ENCODE measurements at places on chromosomes 7 and 10.
A peak's percentile ranks its signal among the peaks of the same experiment; 100 is the strongest.

- DNase-seq, result no peak
These were observed 522 bp downstream of the CCL24 start for GRCh38 chr7:75813084-75813483.

DNA sequence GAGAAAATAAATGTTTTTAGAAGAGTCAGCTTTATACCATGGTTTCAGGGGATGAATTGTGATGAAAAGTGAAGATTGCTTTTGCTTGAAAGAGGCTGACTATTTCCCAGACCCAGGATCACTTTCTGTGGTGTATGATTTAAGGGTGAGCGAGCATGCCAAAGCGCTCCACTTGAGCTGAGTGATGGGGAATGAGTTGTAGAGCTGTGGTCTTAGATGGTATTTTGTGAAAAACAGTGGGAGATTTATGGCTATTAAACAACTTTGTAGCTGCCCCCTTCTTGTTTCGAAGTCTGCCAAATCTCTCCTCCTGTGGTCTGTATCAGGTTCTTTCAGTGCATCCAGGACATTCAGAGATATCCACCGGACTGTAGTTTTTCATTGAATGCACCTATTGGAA, 888.2 kb downstream of the LRMDA start:
- no peak for DNase-seq

- DNase-seq, result peak; percentile 3
These were observed 1053.2 kb downstream of the REEP3 start for GRCh38 chr10:64574371-64574770.

- no peak for DNase-seq
These were observed 140.7 kb downstream of the PAXIP1 start for GRCh38 chr7:154862153-154862791.

DNA sequence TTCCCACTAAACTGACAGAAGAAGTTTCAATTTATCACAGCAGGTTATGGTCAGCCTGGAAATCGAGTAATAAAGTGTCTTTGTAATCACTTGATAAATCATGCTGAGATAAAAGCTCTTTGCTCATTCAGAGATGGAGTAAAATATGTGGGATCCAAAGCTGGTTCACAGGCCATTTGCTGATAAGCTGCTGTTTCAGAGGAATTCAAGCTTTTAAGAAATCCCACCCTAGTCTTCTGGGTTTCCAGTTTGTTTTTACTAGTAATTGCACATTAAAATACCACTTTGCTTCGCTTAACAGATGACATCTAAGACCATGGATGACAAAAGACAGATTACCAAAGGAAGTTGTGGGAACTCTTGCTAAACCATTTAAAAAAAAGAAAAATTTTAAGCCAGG, 37.4 kb upstream of the CDK6 start:
- DNase-seq, result no peak

DNA sequence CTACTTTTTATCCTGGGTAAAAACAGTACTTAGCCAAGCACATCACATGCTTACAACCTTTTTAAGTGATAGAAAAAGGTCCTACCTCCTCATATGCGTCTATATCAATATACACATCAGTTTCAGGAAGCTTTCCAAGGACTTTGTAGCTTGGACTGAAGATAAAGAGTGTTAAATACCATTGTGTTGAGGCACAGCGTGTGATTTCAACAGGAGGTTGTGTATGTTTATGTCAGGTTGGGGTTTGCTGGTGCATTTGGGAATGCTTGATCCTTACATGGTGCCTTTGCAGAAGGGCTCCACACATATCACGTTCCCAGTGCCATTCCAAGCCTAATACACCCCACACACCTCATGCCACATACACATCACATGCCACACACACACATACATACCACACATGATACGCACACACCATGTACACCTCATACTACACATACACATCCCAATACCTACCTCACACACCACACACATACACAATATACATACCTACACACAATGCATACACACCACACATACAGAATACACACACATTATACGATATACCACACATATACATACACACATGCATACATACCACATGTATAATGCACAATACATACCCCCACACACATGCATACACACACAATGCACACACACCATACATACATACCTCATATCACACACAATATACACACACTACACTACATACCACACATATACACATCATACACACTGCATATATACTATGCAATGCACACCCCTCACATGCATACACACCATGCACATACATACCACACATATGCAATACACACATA, 33.1 kb downstream of the PSMC2 start:
- DNase-seq, result no peak

DNA sequence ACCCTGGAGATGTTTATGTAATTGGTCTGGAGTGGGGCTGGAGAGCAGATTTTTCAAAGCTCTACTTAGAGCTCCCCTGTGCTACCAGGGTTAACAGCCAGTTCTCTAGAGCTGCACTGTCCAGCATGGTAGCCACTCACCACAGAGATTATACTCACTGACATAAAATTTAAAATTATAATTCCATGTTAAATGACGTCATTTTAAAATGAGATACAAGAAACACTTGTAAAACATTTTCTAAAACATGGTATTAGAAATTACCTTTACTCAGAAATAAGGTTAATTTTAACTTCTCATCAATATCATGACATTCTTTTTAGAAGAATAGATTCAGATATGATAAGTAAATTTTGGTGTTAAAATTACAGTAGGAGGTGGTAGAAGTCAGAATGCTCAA, 306.2 kb upstream of the LRRN3 start:
- DNase-seq, result no peak

DNA sequence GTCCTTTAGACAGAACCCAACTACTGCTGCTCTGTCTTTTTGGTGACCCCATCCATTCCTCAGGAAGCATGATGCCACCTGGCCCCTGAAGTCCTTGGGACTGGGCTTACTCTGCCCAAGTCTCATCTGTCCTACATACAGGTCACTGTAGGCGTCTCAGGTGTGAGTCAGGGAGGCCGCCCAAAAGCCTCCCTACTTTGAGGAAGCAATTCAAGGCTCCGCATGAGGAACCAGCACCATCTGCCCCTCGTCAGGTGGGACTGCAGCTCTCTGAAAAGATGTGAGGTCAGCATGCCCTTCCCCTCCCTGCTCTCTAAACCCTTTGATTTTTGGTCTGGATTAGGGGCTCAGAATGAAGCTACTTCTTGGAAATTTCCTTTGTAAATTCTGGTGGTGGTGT, 354.8 kb downstream of the CXCL12 start:
- no peak for DNase-seq

DNA sequence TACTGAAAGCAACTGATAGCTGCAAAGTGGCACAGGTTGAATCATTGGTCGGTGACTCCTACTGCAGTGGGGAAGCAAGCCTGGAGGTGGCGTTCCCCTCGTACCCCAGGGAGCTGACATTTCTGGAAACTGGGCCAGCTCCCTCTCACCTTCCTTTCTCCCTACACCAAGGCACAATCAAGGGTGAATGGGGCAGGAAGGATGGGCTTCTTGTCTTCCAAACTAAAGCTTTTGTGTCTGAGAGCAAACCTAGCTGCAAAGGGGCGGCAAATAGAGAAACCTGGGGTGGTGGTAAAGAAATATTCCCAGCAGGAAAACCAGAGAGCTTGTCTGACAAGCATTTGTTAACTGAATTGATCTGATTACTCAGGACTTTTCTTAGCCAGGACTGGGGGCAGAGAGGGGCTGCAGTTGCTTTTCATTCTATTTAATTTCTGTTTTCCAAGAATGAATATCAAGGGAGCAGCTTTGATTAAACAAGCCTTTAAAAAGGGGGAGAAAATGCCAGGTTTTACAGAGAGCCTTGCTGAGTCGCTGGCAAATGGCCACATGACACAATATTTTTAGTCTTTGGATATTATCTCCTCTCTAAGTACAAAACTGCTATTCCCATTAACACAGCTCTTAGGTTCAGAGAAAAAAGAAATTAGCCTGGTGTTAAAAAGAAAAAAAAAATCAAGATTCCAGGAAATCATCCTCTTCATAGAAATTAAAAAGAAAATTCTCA, 27.8 kb downstream of the CDHR3 start:
- peak; percentile 72 for DNase-seq

DNA sequence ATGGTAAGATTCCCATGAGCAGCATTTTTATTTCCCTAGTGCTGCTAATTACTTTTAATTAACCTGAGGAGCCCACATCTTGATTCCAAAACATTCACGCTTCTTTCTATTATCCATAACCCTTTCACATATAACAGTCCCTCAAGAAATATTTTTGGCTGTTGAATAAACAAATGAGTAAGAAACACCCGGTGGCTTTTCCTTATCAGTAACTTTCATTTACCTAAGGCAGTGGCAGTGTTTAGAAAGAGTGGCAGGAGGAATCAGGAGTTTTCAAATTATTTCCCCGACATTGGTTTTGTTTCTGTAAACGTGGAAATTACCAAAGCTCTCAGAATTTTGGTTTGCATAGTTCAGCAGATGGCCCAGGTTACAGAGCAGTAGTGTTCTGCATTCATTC, 1015.6 kb upstream of the LRRTM3 start:
- no peak for DNase-seq

- DNase-seq, result peak; percentile 45
These were observed 752 bp downstream of the THSD7A start for GRCh38 chr7:11831156-11831735.

GRCh38 chr10:61791216-61791615, 110.3 kb upstream of the ARID5B start:
- no peak for DNase-seq

DNA sequence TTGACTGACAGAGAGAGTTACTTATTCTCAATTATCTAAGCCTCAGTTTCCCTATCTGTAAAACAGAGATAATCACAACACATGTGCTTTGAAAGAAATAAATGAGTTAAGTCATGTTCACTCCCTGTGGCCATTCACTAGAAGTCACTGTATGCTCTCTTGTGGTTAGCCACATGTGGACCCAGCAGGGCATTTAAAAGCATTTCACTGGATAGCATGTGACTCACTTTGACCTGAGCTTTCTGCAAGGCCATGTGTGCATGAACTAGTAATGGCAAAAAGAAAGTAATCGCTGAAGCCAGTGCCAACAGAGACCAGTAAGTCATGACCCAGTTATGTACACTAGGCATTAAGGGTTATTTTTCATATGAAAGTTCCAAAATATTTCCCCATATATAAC, 557.0 kb upstream of the IGFBP3 start:
- no peak for DNase-seq

DNA sequence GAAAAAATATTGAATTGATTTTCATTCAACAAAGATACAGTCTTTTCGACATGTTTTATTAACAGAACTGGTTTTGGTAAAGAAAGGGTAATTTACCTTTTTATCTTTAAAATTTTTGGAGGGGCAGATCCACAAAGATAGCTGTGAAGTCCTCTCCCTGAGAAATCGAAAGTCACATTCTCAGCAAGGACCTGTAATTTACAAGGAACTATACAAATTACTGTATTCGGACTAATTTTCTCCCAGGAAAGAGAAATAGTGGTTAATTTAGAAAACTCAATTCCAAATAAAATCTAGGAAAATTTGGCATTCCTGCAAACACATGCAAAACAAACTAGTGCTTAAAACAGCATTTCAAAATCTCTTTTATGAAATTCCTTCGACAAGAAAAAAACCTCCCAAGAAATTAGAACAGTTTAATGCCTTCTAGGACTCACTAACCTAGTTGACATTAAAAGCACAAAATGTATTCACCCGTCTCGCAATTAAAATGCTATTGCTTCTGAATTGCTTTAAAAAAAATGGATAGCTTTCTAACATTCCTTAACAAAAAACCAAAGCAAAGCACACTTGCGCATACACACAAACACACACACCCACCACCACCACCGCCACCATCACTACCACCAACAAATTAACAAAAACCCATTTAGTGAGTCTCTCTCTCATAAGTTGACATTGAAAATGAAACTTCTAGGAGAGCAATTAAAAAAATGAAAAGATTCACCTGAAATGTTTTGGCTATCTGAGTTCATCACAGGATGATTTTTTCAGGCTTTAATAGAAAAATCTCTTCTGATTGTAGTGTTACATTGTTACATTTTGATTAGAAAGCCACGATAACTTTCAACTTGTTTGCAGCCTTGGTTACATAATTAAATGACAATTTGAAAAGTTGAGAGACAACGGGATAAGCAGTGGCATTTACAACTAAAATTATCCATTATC, 4.0 kb upstream of the NKX2-3 start:
- DNase-seq, result no peak

DNA sequence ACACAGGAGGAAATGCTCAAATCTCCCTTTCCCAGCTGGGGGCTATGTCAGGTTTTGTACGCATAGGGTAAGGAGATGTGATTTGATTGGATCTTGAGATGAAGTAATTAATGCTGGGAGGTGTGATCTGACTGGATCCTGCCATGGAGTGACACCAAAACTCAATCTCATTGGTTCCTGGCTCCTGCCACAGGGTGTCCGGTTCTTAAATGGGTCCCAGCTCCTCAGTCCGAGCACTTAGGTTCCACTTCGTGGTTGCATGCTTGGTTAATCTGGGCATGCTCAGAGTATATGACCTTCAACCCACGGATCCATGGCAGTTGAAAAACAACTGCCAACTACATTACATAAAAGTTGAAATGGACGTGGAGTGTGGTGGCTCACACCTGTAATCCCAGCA, 3.1 kb upstream of the ZNF12 start:
- DNase-seq, result no peak

DNA sequence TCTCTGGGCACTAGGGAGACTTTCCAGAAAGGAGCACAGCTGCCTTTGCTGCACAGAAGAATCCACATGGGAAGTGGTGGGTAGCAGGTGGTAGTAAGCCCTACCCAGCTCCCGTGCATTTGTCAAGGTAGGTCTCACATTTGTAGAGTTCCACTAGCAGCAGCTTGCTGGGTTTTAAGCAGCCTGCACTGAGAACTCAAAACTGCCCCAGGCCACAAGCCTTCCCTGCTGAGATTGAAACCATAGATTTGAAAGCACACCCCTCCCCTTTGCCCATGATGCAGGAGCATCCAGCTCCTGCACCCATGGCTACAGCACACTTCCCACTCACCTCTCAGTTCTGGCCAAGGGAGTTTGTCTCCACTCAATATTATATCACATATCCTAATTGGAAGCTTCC, 604.5 kb upstream of the STEAP1 start:
- no peak for DNase-seq

- no peak for DNase-seq
These were observed 128.4 kb upstream of the ZNF746 start for GRCh38 chr7:149625947-149626392.

- DNase-seq, result no peak
These were observed 277.6 kb upstream of the SORCS1 start for GRCh38 chr10:107442035-107442505.

DNA sequence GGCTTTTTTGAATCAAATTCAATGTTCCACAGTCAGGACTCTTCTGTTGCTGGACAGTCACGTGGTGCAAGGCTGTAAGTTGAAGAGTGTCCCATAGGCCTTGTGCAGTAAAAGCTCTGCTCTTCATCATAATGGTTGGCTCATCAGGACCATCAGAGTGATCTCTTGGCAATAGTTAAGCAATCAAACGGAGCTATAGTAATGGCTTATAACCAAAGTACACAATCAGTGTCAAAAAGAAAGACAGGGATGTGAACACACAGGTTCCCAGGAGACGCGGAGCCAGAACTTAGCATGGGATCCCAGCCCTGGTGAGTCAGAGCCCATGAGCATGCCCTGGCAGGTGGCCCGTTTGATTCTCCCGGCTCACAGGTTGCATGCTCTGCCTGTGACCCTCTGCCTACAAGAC, 10.8 kb upstream of the GPNMB start:
- no peak for DNase-seq

- DNase-seq, result no peak
These were observed 448.1 kb downstream of the GATA3 start for GRCh38 chr10:8502573-8502972.

- no peak for DNase-seq
These were observed 378.5 kb upstream of the SEMA3C start for GRCh38 chr7:81297317-81297716.

- DNase-seq, result no peak
These were observed 6.1 kb downstream of the ARID5B start for GRCh38 chr10:61907587-61907986.

- peak; percentile 48 for DNase-seq
These were observed 85.8 kb upstream of the EGFR start for GRCh38 chr7:54932818-54933543.

Data from muscle of arm (tissue), 14 donors.